ENCODE measurements at places on chromosomes 11 and 22. TPM values are rescaled to one million over a fixed set of nuclear protein-coding genes. Genes with fewer than 3 reads are reported as not detected.
A peak's percentile ranks its signal among the peaks of the same experiment; 100 is the strongest.

The OR5P2 gene
- not detected for total RNA-seq

- no peak for DNase-seq
- H3K4me1 ChIP-seq, result peaks cover 7% of the 10 kb centered on the region
- no peak overlapping the region for H3K27ac ChIP-seq
- no peak overlapping the region for H3K4me3 ChIP-seq
- H3K27me3 ChIP-seq, result no peaks in the 10 kb centered on the region
Measured at GRCh38 chr11:111448831-111449557, 63.2 kb downstream of the BTG4 start.

DNA sequence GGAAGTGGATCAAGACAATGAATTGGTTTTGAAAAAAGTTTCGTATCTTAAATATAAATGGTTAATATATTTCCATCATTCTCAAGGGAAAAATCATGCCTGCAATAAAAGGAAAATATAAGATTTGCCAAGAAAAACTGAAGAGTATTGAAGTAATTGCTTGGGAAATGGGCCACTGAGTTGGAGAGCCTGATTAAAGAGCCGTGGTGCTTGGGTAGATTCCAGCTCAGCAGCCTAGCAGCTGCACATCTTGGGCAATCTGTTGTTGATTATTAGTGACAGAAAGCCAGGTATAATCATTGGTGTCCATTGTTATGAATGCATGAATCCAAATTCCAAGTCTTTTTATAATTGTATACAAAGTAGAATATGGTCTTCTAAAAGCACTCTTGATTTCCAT, 800.9 kb upstream of the CHORDC1 start:
- H3K27me3 ChIP-seq, result no peaks in the 10 kb centered on the region
- H3K4me1 ChIP-seq, result no peaks in the 10 kb centered on the region
- no peak overlapping the region for H3K4me3 ChIP-seq
- H3K36me3 ChIP-seq, result no peaks in the 10 kb centered on the region
- H3K27ac ChIP-seq, result no peak overlapping the region

- H3K4me3 ChIP-seq, result no peak overlapping the region
- no peaks in the 10 kb centered on the region for H3K36me3 ChIP-seq
- peak overlapping the region; percentile 63 for H3K27ac ChIP-seq
Measured at GRCh38 chr11:86815726-86816125, 15.4 kb downstream of the PRSS23 start.

GRCh38 chr11:303363-303762, 4.0 kb upstream of the IFITM5 start:
- H3K36me3 ChIP-seq, result no peaks in the 10 kb centered on the region
- H3K27me3 ChIP-seq, result no peaks in the 10 kb centered on the region
- no peak overlapping the region for H3K27ac ChIP-seq
- DNase-seq, result no peak
- H3K4me3 ChIP-seq, result no peak overlapping the region

DNA sequence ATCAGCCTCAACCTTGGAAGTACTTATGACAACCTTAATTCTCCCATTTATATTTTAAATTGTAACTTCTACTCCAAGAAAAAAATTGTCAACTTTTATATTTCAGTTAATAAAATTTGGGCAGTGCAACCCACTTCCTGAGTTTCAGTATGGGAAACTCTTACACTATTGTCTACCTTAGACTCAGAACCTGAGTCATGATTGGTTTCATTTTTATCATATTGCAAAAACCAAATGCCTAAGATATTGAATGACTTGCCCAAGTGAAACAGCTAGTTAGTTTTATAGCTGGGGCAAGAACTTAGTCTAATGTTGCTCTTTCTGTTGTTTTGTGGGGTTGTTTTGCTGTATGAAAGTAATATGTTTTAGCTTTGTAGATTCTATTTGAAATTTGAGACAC, 334.0 kb upstream of the ARHGAP42 start:
- H3K4me3 ChIP-seq, result no peak overlapping the region
- no peaks in the 10 kb centered on the region for H3K27me3 ChIP-seq
- no peaks in the 10 kb centered on the region for H3K4me1 ChIP-seq
- H3K36me3 ChIP-seq, result no peaks in the 10 kb centered on the region
- no peak for DNase-seq
- no peak overlapping the region for H3K27ac ChIP-seq

GRCh38 chr11:125685228-125685627, 4.6 kb upstream of the ACRV1 start:
- H3K27me3 ChIP-seq, result no peaks in the 10 kb centered on the region
- no peak for DNase-seq
- no peaks in the 10 kb centered on the region for H3K4me1 ChIP-seq
- H3K27ac ChIP-seq, result no peak overlapping the region

- peaks cover 2% of the 10 kb centered on the region for H3K4me1 ChIP-seq
- peaks cover 44% of the 10 kb centered on the region for H3K36me3 ChIP-seq
- H3K4me3 ChIP-seq, result no peak overlapping the region
- no peak for DNase-seq
- H3K27ac ChIP-seq, result no peak overlapping the region
- no peaks in the 10 kb centered on the region for H3K27me3 ChIP-seq
Measured at GRCh38 chr22:40366068-40366467, 4.3 kb upstream of the SGSM3 start.

DNA sequence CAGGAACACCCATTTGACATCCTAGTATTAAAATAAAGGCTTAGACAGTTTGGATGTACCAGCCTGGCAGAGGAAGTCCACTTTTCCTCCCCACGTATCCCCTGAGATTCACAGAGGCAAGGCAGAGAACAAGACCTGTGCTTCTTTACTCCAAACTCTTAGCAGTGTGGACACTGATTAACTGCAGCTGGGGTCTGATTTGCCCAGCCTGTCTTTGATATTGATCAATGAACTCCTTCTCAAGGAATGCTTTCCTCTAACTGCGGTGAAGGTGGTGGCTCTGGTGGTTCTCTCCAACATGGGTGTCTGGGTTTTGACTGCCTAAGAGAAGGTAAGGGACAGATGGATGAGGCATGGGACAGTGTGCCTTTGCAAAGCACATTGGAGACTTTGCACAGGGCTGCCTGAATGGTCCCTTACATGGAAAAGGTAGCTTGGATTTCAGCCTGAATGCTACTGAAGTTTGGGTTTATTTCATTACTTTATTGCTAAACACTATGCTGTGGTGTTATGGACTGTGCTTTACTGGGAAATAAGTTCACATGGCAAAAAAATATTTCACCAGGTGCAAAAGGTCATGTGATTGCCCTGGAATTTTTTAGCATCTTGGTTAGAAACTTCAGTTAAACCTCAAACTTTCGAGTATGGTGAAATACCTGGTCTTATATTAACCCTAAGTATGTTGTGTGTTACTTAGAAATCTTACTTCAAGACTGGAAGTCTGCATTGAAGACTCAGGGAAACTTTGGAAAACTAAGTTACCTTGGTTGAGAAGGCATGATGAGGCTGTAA, 1.8 kb downstream of the GAS2 start:
- H3K27ac ChIP-seq, result no peak overlapping the region
- no peaks in the 10 kb centered on the region for H3K36me3 ChIP-seq
- peaks cover 15% of the 10 kb centered on the region for H3K4me1 ChIP-seq
- no peak for DNase-seq

The THYN1 gene
- 52.4 TPM for total RNA-seq

The PRR33 gene
- not detected for total RNA-seq

The TUB gene
- 14.5 TPM for total RNA-seq

DNA sequence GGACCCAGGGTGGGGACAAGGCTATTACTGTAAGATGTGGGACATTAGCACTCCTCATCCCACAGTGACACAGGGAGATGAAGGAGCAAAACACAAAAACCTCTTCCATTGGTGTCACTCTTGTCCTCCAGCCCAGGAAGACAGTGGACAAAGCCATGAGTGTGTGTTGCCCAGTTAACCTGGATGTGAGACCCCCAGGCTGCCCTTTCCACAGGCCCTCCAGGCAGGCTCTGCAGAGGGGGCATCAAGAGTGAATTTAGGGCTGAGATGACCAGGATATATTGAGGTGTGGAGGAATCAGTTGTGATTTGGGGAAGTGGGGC, 111.3 kb downstream of the GGTLC2 start:
- H3K4me3 ChIP-seq, result no peak overlapping the region
- no peaks in the 10 kb centered on the region for H3K4me1 ChIP-seq
- no peaks in the 10 kb centered on the region for H3K27me3 ChIP-seq
- H3K27ac ChIP-seq, result no peak overlapping the region

DNA sequence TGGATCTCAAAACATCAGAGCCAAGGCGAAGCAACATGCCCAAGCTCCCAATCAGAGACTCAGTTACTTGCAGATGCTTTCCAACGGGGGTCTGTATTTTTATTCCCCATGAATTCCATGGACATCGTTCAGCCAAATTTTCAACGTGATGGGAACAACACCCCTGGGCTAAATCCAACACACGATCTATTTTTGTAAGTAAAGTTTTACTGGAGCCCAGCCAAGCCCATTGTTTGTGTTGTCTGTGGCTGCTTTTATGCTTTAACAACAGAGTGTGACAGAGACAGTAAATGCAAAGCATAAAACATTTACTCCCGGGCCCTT, 33.7 kb downstream of the SLC5A1 start:
- DNase-seq, result no peak
- H3K4me1 ChIP-seq, result peaks cover 9% of the 10 kb centered on the region
- H3K36me3 ChIP-seq, result no peaks in the 10 kb centered on the region
- H3K4me3 ChIP-seq, result no peak overlapping the region
- H3K27ac ChIP-seq, result no peak overlapping the region

- no peak for DNase-seq
- H3K4me1 ChIP-seq, result no peaks in the 10 kb centered on the region
- no peak overlapping the region for H3K4me3 ChIP-seq
- no peaks in the 10 kb centered on the region for H3K27me3 ChIP-seq
- H3K27ac ChIP-seq, result no peak overlapping the region
- no peaks in the 10 kb centered on the region for H3K36me3 ChIP-seq
Measured at GRCh38 chr11:105074166-105074530, 29.0 kb upstream of the CARD16 start.

The SGSM1 gene
- 0.22 TPM for total RNA-seq

DNA sequence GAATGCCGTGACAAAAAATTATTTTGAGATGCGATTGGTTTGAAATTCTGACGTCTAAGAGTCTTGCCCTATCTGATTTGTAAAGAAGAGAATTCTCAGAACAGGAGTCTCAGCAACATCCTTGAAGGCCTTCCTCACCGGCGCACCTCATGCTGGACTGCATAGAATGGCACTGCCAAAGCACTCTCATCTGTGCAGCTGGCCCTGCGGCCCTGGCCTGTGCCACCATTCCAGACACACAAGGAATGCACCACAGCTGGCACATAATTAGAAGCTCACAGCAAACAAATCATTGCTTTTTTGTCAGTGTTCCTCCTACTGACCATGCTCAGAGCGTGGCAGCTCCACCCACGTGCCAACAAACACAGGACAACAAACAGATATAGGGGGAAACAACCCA, 166.0 kb downstream of the KIRREL3 start:
- no peak for DNase-seq
- no peaks in the 10 kb centered on the region for H3K4me1 ChIP-seq
- H3K27ac ChIP-seq, result no peak overlapping the region
- no peak overlapping the region for H3K4me3 ChIP-seq
- no peaks in the 10 kb centered on the region for H3K36me3 ChIP-seq

The RBM14 gene
- total RNA-seq, result 59.0 TPM

DNA sequence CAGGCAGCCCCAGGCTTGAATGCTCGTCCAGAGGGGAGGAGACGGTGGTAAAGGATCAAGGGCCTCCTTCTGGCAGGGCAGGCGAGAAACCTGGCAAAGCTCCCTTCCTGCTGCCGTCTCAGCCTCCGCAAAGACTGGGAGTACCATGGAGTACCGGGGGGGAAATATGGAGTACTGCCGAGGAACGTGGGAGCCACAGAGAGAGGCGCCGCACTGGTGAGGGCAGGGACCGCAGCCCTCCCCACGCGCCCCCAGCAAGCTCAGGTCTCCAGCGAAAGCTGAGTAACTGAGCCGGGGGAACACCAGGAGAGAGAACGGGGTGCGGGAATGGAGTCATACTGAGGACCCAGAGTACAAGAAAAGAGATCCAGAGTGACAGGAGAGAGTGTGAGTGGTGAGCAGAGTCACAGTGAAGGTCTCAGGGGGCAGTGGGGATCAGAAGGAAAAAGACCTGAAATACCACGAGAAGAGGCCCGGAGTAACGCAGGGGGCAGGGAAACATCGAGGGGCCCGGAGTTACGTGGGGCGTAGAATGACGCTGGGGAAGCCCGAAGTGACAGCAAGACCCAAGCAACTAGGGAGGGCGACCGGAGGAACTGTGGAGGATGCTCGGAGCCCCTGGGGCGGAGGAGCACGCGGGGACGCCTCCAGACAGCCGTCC, 740 bp downstream of the EML3 start:
- no peak for DNase-seq
- no peaks in the 10 kb centered on the region for H3K36me3 ChIP-seq
- H3K27me3 ChIP-seq, result no peaks in the 10 kb centered on the region
- peaks cover 40% of the 10 kb centered on the region for H3K4me1 ChIP-seq

DNA sequence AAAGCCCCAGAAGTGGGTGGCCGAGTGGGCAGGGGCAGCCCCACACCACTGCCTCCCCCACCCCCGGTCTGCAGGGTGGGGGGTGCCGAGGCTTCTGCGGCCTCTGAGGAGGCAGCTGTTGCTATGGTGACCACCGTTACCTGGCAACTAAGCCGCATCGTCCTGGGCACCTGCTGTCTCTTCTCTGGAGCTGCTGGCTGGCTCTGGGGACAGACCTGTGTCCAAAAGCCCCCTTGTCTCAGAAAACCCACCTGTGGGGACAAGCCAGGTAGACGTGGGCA, 79.9 kb upstream of the PRR5 start:
- peaks cover 92% of the 10 kb centered on the region for H3K27me3 ChIP-seq
- H3K36me3 ChIP-seq, result no peaks in the 10 kb centered on the region
- no peak for DNase-seq

DNA sequence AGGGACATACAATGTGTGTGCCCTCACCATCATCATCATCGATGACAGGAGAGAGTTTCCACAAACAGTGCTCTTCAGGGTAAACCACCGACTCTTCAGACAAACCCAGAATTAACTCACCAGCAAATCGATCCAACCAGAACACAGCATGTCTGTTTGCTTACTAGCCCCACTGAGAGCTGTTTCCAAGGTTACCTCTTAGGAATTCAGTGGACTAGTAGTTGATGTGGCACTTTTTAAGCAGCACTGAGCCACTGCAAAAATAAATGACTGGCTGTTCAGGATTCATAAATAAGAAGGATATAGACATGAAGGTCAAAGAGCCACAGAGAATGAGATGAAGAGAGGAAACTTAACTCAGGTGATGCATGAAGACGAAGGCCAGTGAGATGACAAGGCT, 83.1 kb downstream of the PARVA start:
- H3K36me3 ChIP-seq, result no peaks in the 10 kb centered on the region
- no peak overlapping the region for H3K4me3 ChIP-seq
- no peak overlapping the region for H3K27ac ChIP-seq
- H3K4me1 ChIP-seq, result no peaks in the 10 kb centered on the region
- DNase-seq, result no peak
